Activated CD4-positive, alpha-beta T cell treated with anti-CD3 and anti-CD28 coated beads, Interleukin-2, Interleukin-6, amounts not matched to agents 100 ng/mL and 50 ng/mL, durations not matched to agents 16 hours and 8 hours (primary cell): ENCODE measurements at places on chromosomes 5 and 9.
A peak's percentile ranks its signal among the peaks of the same experiment; 100 is the strongest.

- no peak for DNase-seq
Observed at GRCh38 chr9:91896513-91897121, 53.4 kb downstream of the ROR2 start.

- peak; percentile 3 for DNase-seq
Observed at GRCh38 chr5:150317048-150318003, 14.6 kb upstream of the ARSI start.

DNA sequence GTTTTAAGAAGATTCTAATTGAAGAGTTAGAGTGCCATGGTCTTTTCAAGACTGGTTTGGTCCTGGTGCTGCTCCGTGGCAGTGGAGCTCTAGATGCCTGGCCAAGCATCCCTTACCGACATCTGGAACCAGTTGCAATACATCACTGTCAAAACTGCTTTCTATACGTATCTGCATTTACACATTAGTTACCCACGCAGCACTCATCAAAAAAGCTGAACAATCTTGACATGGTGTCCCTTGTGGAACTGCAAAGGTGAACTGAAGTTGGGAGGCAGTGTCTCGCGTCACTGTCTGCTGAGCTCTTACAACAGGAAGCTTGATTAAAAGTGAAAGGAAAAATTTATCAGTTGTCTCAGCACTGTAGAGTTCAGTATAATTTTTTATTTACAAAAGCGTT, 82.6 kb downstream of the PBX3 start:
- peak; percentile 52 for DNase-seq

DNA sequence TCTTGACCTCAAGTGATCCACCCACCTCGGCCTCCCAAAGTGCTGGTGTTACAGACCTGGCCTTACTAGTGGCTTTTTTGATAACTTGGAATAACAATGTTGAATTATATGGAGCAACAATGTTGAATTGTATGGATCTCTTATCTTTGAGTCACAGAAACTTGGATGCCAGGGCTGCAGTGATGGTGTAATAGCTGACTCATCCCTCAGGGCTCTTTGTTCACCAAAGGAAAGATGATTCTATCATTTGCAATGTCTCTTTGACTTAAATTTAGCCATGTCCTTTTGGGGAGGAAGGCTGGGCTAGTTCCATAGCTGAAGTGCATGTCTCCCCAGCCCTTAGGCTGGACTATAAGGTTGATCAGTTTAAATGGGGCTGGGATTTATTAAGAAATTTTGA, 172.3 kb downstream of the PDZD2 start:
- no peak for DNase-seq

- DNase-seq, result no peak
Observed at GRCh38 chr5:12615141-12615820, 711.0 kb upstream of the CTNND2 start.

DNA sequence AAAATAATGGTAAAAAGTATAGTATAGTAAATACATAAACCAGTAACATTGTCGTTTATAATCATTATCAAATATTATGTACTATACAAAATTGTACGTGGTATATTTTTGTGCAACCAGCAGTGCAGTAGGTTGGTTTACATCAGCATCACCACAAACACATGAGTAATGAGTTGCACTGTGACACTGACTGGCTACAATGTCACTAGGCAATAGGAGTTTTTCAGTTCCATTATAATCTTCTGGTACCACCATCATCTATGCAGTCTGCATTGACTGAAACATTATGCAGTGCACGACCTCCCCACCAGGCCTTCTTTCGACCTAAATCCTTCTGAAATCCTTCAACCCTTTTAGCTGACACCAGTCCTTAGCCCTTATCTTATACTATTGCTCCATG, 105.8 kb downstream of the SREK1 start:
- DNase-seq, result no peak

- no peak for DNase-seq
Observed at GRCh38 chr5:124754206-124754927, 7.9 kb upstream of the ZNF608 start.

DNA sequence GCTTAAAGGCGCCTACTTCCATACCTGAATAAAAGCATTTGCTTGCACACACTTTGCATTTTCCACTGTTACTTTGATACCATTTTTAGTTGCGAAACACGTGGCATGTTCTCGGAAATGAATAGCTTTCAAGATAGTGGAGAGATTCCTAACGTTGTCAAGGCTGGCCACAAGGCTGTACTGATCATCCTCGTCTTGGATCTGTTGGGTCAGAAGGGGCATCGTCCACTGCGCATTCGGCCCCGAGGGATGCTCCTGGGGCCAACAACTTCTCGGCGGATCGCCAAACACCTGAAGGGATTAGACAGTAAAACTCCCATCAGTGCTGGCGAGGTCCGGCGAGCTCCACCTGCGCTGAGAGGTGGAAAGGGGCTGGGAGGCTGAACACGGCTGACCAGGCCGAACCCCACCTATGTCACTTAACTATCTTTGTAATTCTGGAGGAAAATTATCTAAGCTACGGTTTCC, 599 bp downstream of the RAD1 start:
- peak; percentile 36 for DNase-seq

DNA sequence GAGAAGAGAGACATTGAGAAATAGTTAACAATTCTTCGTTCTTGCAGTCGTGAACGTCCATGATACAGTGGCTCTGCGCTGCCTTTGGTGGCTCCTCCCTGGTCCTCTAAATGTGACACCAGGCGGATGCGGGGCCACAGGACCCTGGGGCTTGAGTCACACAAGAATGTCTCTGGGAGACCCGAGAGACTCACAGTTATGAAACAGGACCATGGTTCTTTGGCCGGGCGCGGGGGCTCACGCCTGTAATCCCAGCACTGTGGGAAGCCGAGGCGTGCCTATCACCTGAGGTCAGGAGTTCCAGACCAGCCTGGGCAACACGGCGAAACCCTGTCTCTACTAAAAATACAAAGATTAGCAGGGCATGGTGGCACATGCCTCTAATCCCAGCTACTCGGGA, 767 bp upstream of the ZDHHC11 start:
- DNase-seq, result no peak

DNA sequence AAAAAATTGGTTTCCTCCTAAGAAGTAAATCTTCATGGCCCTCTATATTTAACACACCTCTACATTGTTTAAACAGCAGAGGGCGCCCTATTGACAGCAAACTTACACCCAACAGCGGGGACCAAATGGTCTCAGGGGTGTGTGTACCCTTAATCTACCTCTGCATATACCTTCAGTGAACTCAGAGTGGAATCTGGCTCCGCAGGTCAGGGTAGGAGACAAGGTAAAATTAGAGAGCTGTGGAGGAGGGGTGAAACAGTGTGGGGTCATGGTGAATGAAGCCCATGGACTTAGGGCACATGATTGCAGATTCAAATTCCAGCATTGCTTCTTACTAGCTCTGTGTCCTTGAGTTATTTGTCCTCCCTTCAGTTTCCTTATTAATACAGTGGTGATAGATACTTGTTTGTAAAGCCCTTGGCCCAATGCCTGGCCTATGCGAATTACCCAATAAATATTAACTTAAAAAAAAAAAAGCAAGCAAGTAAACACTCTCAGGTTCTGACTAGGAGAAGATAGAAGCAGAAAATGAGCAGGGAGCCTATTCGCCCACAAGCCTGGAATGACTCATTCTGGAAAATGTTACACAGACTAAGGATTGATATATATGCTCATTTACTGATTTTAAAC, 122.9 kb downstream of the CAVIN4 start:
- peak; percentile 43 for DNase-seq

DNA sequence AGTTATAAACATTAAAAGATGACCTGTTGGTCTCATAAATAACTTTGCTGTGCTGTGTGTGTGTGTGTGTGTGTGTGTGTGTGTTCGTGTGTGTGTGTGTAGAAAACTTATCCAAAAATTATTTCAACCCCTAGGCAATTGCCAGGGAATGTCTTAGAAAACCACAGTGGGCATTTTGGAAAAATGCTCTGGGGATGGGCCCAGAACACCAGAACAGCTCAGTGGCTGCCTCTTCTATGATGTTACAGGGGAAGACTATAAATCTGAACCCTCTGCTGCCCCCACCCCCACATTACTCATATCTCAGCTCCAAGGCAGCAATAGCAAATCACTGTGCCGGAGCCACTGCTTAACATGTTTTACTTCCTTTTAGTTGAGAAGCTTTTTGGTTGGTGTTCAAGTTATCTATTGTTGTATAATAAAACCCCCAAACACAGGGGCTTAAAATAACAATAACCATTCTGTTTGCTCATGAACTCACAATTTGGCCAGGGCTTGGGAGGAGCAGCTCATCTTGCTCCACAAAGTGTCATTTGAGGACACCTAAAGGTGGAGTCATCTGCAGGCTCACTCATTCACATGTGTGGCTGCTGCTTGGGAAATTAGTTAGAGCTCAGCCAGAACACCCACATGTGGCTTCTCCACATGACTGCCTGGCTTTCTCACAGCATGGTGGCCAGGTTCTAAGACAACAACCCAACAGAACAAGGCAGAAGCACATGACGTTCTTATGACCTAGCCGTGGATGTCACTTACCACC, 40.4 kb downstream of the ACTBL2 start:
- no peak for DNase-seq

- no peak for DNase-seq
Observed at GRCh38 chr9:71485326-71485725, 283.0 kb downstream of the CEMIP2 start.

GRCh38 chr5:945691-946551, 53.2 kb downstream of the TRIP13 start:
- DNase-seq, result no peak

- peak; percentile 67 for DNase-seq
Observed at GRCh38 chr9:78118742-78119473, 87.3 kb upstream of the GNAQ start.

DNA sequence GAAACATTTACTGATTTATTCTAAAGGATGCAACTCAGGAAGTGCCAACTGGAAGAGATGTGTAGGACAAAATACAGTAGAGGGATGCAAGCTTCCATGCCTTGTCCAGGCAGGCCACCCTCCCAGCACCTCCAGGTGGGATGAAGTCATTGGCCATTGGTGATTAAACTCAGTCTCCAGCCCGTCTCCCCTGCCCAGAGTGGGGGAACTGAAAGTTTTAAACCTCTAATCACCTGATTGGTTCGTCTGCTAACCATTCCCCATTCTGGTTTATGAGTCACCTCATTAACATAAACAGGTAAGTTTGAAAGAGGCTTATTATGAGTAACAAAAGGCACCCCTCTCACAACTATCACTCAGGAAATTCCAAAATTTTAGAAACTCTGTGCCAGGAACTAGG, 8.1 kb downstream of the TNFAIP8 start:
- no peak for DNase-seq

- no peak for DNase-seq
Observed at GRCh38 chr5:107263387-107264018, 407.2 kb downstream of the EFNA5 start.

GRCh38 chr5:83827111-83827557, 106.5 kb upstream of the HAPLN1 start:
- no peak for DNase-seq

GRCh38 chr5:118832974-118833373, 155.4 kb downstream of the DTWD2 start:
- no peak for DNase-seq

- no peak for DNase-seq
Observed at GRCh38 chr5:139655727-139656271, 7.7 kb downstream of the CXXC5 start.

- no peak for DNase-seq
Observed at GRCh38 chr9:95365766-95366165, 48.3 kb upstream of the FANCC start.

DNA sequence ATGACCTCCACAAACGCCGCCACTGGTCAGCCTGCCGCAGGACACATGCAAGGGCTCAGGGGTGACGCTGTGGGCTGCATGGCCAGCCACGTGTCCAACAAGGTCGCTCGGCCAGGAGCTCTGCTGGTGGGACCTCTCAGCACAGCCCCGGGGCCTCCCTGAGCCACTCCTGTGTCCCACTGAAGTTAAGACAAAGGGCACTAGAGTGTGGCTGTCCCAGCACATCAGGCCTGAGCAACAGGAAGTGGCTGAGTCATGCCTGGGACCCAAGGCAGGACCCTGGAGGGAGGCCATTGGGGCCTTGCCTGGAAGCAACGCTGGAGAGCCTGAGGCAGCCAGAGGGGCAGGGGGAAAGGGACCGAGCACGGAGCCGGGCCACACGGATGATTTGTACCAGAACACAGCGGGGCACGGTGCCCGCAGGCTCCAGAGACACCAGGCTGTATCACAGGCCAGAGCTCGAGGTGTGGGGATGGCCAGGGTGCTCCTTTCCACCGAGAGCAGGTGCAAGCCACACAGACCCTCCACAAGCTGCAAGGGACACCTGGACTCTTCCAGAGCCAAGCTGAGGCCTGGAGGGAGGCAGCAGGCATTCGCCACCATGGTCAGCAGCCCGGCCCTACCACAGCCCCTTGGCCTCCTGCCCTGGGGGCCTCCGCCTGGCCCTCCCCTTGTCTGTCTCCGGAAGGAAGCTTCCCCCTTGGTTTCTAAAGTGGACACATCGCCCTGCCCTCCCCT, 6.5 kb upstream of the TMEM210 start:
- DNase-seq, result no peak

DNA sequence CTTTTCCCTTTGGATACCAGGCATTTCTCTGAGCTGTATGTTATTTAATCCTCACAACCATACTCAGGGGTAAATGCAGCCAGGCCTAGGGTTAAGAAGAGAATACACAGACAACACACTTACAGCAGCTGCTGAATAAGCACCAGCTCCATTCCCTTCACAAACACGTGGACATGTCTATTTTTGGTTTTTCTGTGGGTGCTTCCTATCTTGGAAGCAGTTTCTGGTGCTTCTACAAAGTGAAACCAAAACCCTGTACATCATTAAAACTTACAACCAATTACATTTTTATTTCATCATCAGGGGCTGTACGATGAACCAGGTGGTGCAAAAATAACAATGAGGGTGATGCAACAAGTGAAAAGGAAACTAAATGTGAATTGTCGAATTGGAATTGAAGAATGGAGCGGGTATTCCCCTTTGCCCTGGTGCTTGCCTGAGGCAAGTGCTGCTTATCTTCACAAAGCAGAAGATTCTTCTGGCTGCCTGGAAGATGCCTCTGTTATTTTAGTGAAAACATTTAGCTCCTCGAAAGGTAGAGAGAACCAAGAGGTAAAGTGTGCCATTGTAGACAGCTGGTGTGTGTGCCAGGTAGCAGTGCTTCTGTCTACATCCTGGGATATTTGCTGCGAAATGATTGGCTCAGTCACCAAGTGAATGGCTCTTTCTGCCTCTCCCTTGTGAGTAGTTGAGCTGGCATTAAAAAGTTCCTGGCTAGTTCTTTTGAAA, 18.6 kb upstream of the IFNB1 start:
- DNase-seq, result peak; percentile 60

DNA sequence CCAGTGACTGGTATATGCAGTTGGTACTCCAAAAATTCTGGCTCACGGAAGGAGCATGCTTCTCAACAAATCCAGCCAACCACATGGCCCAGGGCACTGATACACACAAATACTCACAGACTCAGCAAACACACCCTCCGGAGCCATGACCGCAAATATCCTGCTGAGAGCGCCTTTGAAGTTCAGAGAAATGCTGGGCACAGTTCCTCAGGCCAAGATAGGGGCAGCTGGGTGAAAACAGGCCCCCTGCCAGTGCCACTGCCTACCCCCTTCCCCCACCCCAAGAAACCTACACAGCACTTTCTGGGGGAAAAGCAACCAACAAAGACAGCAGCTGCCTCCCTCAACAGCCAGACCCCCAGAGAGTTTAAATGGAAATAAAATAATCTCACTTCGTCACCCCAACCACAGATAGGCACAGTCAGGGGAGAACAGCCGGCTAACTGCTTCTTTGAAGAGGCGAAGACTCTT, 120.0 kb downstream of the C5orf15 start:
- no peak for DNase-seq

- DNase-seq, result no peak
Observed at GRCh38 chr5:123814801-123815470, 303.0 kb downstream of the CSNK1G3 start.

GRCh38 chr9:4572184-4572826, 82.0 kb downstream of the SLC1A1 start:
- DNase-seq, result no peak
